Mesenteric fat pad (tissue), 1 donor: ENCODE measurements at places on chromosomes 1 and 21. TPM values are rescaled to one million over a fixed set of nuclear protein-coding genes. Genes with fewer than 3 reads are reported as not detected.

The SLC2A5 gene
- total RNA-seq = 12.9 TPM

The RNU1-2 gene
- 6,165 TPM for total RNA-seq

The AMY2A gene
- 2.7 TPM for total RNA-seq

The FUCA1 gene
- 40.6 TPM for total RNA-seq

The CYP4Z1 gene
- 2.5 TPM for total RNA-seq

The WDTC1 gene
- 29.2 TPM for total RNA-seq

The SWT1 gene
- total RNA-seq = 4.4 TPM

The H3-3A gene
- 321 TPM for total RNA-seq

The REN gene
- 1.3 TPM for total RNA-seq

The PTGS2 gene
- total RNA-seq = 35.0 TPM

The VWA5B1 gene
- not detected for total RNA-seq

The AGL gene
- total RNA-seq = 17.5 TPM

The SDCCAG8 gene
- 41.7 TPM for total RNA-seq

The KLHL20 gene
- 33.0 TPM for total RNA-seq

The VASH2 gene
- total RNA-seq = 3.0 TPM

The GNB1 gene
- 318 TPM for total RNA-seq

The C4BPA gene
- not detected for total RNA-seq

The LCE2B gene
- not detected for total RNA-seq

The TSSK3 gene
- total RNA-seq = 1.2 TPM

The RAB7B gene
- 6.0 TPM for total RNA-seq

The CFHR3 gene
- 0.39 TPM for total RNA-seq

The SPATA17 gene
- not detected for total RNA-seq

The CLIC6 gene
- total RNA-seq = 9.9 TPM

The CTH gene
- 2.5 TPM for total RNA-seq

The NBPF6 gene
- total RNA-seq = not detected

The GNAT2 gene
- not detected for total RNA-seq

The TFAP2E gene
- 1.2 TPM for total RNA-seq

The DCST1 gene
- total RNA-seq = not detected

The CAPN8 gene
- total RNA-seq = not detected

The FCRL3 gene
- total RNA-seq = 0.19 TPM

The S100A4 gene
- total RNA-seq = 512 TPM

The CLCA1 gene
- total RNA-seq = 0.29 TPM
